H4 (cell line): ENCODE measurements at places on chromosomes 7 and 10. TPM values are rescaled to one million over a fixed set of nuclear protein-coding genes. Genes with fewer than 3 reads are reported as not detected.

DNA sequence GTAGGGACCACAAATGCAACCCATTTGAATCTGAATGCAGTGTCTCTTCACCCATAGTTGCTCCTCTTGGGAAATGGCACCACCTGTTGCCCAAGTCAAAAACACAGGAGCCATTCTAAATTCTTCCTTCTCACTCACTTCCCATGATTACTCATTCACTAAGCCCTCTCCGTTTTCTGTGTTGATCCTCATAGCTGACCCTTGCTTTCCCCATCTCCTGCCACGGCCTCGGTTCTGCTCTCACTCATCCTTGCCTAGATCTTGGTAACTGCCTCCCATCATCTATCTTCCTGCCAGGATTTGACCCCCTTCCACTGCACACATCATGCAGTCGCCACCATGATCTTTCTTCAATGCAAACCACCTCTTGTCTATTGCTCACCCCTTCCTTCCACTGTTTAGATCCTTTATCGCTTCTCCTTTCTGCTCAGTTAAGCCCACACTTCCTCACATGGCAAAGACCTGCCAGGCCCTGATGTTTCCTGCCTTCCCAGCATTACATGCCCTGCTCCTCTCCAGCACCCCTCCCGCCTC lies 19.0 kb upstream of the CPN1 start:
- DNase-seq, result peak; percentile 33

- DNase-seq, result no peak
Observed at GRCh38 chr7:129707910-129708499, 96.5 kb downstream of the NRF1 start.

- no peak for DNase-seq
Observed at GRCh38 chr7:86644282-86645224, 844 bp downstream of the GRM3 start.

DNA sequence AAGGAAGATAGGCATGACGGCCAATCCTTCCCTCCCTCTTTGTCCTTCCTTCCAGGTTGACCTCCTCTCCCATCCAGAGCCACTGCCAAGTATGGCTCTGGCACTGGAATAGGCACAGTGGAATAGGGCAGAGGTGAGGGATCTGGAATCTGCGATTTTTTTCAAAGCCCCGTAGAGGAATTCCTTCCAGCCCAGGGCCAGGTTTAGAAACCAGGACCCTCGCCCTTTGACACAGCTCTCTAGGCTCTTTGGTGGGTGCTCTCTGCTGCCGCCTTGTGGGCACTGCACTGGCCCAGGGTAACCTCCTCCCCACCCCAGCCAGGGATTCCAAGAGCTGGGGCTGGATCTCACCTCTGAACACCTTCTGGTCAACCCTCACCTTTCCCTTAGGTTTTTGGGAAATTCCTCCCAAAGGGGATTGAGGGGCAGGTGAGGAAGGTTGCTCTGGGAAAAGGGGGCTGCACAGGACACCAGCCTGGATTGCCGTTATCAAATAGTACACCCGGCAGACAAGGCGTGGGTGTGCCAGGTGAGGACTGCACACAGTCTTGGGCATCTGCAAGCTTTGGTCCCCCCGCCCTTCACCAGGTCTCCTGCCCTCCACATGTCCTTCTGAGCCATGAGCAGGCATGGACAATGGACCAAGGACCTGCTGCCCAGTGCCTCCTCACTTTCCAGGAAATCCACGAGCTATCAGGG lies 22.8 kb downstream of the C10orf105 start:
- DNase-seq, result peak; percentile 26

DNA sequence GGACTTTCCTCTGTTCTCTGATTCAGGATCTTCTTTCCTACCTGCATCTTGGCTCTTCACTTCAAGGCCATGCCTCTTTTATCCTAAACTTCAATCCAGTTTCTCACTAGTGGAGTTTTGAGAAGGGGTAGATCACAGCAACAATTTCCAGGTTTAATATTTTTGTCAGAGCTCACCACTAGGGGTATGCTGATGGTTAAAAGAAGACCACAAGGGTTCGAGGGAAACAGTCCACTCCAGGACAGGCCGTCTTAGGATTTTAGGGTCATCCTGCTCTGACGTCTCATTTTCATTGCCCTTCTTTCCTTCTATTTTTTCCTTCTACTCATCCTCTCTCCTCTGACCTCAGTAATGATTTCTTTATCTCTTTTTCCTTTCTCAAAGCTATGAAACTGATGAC lies 11.3 kb downstream of the STAG3 start:
- DNase-seq, result no peak

- peak; percentile 97 for DNase-seq
Observed at GRCh38 chr7:27115221-27116026, 12.9 kb upstream of the HOXA2 start.

- no peak for DNase-seq
Observed at GRCh38 chr10:7485244-7485556, 74.4 kb upstream of the SFMBT2 start.

DNA sequence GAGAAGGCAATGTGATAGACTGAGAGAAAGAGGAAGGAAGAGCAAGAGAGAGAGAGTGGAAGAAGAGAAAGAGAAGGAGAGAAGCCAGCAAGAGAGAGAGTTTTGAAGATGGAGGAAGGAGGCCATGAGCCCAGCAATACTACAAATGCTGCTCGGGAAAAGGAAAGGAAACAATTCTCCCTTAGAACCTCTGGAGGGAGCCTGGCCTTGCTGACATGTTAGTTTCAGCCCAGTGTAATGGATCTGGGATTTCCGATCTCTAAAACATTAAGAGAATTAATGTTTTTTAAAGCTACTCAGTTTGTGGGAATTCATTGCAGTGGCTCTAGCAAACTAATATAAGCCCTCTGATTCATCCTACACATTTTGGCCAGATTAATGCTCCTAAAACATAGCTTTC lies 206.8 kb upstream of the MTPN start:
- peak; percentile 29 for DNase-seq

DNA sequence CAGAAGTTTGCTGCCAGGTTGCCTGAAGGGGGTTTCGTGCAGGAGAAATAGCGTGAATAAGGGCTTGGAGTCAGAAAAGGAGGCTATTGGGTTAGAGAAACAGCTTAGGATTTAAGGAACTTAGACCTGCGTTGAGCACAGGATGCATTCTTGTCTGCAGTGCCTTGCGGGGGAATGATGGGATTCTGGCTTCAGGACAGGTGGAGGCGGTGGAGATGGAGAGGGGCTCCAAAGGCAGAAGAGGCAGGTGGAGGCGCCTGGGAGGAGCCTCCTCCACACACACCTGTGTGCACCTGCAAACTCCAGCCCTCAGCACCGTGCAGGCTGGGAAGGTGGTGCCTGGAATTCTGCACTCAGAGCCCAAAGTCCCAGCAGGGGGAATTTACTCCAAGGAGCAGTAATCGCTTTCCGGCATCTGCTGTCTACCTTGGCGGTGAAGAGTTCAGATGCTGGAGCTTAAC lies 1.8 kb downstream of the CLIP2 start:
- DNase-seq, result no peak

GRCh38 chr10:117226813-117227451 lies 14.0 kb upstream of the SLC18A2 start:
- peak; percentile 27 for DNase-seq

DNA sequence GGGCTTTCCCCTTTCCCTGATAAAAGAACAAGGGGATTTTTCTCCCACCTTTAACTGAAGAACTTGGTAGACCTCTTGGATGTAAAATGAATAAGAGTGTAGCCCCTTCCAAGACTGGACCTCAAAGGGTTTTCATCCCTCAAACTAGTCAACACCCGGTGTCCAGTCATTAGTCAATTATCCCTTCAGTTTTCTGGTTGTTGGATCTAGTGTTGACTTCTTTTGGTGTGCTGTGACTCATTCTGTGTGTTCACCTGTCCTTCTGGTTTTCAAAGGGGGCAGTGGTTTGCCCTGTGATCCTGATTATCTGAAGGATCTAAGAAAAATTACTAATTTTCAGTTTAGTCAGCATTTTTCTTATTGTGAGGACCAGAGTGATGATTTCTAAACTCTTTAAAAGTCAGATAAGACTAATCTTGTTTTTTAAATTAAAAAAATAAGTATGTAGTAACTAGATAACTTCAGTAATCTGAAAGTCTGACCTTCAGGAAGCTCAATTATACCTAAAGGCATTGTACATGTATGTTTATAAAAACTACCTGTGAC lies 583.5 kb downstream of the CNTNAP2 start:
- DNase-seq, result no peak

- DNase-seq, result no peak
Observed at GRCh38 chr10:92493362-92493761, 80.5 kb downstream of the IDE start.

- peak; percentile 19 for DNase-seq
Observed at GRCh38 chr7:143245123-143245522, 18.1 kb upstream of the GSTK1 start.

DNA sequence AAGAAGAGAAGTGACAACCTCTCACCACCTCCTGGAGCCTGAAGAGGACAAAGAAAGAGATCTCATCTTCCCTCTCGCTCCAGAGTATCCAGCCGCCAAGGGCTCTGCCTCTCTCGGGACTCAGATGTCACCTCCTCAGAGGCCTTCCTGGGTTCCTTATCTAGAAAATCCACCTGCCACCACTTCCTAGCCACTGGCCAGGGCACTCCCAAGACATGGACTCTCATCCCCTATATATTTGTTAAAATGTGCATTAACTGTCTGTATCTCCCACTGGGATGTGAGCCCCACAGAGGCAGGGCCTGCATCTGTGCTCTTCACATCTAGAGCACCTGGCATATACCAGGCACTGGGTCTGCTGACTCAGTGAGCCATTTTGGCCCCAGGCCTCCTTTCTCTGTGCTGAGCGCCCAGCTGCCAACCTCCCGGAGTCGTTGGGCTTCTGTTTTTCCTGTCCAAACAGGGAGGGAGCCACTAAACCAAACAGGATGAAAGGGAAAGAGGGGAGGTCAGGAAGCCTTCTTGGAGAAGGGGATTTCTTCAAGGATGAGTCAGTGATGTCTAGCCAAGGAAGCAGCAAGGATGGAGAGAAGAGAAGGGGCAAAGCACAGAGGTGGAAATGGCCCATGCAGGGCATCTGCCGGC lies 58.9 kb downstream of the KCNMA1 start:
- no peak for DNase-seq

Gene C7orf57
- total RNA-seq, result 0.06 and 0.08 TPM in 2 replicates

Gene AFAP1L2
- 0.70 and 1.3 TPM in 2 replicates for total RNA-seq

Gene TBX20
- total RNA-seq, result 1.5 and 2.3 TPM in 2 replicates

Gene CDHR1
- total RNA-seq, result 0.29 and 0.37 TPM in 2 replicates

Gene WNT16
- not detected in 2 replicates for total RNA-seq

Gene ARL4A
- total RNA-seq, result 139 and 154 TPM in 2 replicates

Gene TMEM184A
- 2.3 and 4.4 TPM in 2 replicates for total RNA-seq

Gene ENKUR
- total RNA-seq, result not detected in 2 replicates

Gene LBX1
- total RNA-seq, result not detected in 2 replicates
